ENCODE measurements at places on chromosomes 2 and 18.

- DNase-seq: no peak
These were observed 162.0 kb upstream of the NRP2 start for GRCh38 chr2:205520311-205520710.

GRCh38 chr2:65918760-65919187 lies 486.4 kb upstream of the SPRED2 start:
- no peak for DNase-seq

- no peak for DNase-seq
These were observed 268.2 kb upstream of the FBXO11 start for GRCh38 chr2:48174503-48174902.

DNA sequence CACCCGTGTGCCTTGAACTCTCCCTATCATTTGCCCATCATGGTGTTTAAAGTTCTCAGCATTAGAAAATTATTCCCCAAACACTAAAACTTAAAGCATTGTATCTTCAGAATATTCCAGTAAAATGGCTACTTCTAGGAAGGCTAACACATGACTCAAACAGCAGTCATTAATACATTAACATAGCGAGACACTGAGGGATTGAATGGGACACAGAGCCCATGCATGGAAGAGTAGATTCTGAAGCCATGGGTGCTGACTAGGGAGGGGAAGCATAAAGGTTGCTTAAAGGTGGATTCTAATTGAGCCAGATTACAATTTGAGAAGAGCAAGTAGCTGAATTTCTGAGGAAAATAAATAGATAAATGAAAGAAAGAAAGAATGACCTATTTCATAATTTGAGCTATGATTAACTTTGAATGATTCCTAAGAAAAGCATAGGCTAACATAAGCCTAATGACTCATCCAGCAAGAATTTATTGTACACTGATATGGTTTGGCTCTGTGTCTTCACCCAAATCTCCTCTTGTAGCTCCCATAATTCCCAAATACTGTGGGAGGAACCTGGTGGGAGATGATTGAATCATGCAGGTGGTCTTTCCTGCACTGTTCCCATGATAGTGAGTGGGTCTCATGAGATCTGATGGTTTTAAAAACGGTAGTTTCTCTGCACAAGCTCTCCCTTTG lies 79.8 kb upstream of the PIK3C3 start:
- DNase-seq: no peak

DNA sequence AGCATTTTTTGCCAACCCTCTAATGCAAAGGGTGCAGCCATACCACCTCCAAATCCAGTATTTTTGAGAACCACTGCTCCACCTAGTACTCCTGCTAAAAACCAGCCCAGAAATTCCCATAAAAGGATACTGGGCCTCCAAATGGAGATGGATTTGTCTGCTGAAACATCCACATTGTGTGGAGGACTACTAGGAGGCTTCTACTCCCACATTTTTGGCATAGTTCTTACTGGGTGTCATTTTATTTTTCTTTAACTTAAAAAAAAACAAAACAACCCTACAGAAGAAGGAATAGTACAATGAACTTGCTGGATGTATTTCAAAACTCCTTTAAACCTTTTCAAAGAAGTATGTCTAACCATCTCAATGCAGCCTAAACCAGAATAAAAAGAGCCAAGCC lies 219.2 kb downstream of the SRBD1 start:
- DNase-seq: no peak

- DNase-seq: no peak
These were observed 52.4 kb upstream of the UPP2 start for GRCh38 chr2:158049129-158049855.

GRCh38 chr2:235799281-235799680 lies 305.4 kb downstream of the AGAP1 start:
- no peak for DNase-seq

GRCh38 chr2:45987856-45988255 lies 309.4 kb upstream of the EPAS1 start:
- DNase-seq: no peak

GRCh38 chr18:27959101-27959500 lies 217.8 kb downstream of the CDH2 start:
- DNase-seq: no peak

DNA sequence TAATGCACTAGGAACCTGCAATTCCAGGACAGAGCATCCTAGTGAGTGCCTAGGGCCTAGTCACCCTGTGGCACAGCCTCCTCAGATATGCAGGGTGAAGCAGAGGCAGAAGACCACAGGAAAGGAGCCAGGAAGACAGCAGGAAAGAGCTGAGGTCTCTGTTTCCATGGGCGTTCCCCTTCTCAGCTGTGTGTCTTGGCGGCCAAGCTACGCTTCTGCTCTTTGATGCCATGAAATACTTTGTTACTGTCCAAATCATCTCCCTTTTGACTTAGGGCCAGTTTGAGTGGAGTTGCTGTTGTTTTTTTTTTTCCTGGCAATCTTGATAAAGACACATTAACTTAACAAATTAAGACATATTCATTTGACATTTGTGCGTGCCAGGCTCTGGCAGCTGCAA lies 67.3 kb downstream of the APOB start:
- DNase-seq: no peak

GRCh38 chr2:176794392-176794791 lies 418.2 kb upstream of the HNRNPA3 start:
- no peak for DNase-seq

DNA sequence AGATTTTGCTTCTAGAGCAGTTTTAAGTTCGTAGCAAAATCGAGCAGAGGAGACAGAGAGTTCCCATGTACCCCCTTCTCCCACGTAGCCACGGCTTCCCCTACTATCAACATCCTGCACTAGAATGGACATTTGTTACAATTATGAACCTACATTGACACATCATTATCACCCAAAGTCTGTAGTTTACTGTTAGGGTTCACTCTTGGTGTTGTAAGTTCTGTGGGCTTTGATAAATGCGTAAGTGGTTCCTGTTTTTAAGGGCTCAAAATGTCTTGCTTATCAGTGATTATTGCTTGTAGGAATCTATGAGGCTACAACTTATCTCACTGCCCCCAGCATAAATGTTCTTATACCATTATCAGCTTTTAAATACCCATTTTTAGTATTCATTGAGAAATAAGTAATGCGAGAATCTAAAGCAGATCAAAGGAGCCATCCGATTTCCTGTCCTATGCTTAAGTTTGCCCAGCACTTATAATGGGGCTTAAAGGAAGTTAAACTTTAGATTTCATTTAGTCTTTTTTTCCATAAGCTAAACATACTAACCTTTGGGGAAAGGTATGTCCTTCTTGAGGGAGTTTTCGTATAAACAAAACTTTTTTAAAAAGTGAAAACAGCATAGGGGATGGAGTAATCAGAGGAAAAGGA lies 118.7 kb downstream of the HAUS1 start:
- no peak for DNase-seq

- DNase-seq: no peak
These were observed 48.6 kb downstream of the SPRED2 start for GRCh38 chr2:65383541-65384488.

- DNase-seq: no peak
These were observed 697.0 kb upstream of the ID2 start for GRCh38 chr2:7984693-7985353.

DNA sequence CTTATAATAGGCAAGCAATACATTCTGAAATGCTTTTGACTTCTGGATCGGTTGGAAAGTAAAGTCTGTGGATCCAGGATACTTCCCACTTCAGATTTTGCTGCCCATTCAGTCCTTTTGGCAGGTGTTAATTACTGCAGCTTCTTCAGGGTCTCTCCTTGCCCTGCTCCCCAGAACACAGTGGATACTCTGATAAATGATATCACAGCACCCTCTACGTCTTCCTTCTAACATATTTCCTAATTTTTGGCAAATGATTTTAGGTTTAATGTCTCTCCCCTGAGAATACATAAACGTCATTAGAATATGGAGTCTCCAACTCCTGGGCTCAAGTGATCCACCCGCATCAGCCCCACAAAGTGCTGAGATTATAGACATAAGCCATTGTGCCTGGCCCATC lies 249.8 kb downstream of the NYAP2 start:
- DNase-seq: no peak

GRCh38 chr2:75087736-75088135 lies 111.6 kb downstream of the TACR1 start:
- no peak for DNase-seq

GRCh38 chr2:157182834-157183396 lies 74.6 kb upstream of the GALNT5 start:
- DNase-seq: peak; percentile 73

- DNase-seq: no peak
These were observed 576.5 kb downstream of the NRXN1 start for GRCh38 chr2:50455351-50455939.

GRCh38 chr2:12819721-12820120 lies 103.0 kb downstream of the TRIB2 start:
- no peak for DNase-seq

DNA sequence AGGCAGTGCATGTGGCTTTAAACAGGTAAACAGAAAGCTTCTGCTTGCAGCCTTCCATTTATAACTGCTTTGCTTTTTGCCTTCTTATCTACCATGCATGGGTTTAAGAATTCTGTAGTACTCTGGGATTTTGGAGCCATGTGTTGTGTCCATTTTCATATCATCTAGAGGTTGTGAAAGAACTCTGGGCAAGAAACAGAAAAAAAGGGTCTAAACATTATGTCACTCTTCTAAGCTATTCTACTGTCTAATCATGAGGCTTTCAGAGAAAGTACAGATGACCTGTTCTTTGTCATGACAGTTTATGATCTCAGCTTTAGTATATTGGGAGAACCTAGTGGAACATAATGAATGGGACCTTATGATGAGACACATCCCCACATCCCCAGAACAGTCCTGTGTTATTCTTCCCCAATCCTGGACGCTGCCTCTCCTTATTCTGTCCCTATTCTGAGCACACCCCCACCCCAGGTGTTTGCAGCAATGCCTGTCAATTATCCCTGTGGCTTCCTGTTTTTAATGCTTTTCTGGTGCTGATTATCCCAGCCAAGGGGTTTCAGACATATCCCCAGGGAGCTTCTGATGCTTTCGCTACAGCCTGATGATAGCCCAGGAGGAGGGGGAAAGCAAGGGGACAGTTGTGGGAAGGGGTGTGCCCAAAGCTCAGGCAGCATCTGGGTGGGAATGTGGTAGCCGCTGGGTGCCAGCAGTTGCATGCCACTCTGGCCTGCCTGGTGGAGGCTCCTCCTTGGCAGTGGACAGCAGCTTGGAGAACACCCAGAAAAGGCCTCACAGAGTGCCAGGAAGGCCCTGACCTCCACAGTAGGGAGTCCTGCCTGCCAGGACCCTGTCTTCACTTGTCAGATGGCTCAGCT lies 169.5 kb upstream of the MAP3K20 start:
- DNase-seq: no peak

DNA sequence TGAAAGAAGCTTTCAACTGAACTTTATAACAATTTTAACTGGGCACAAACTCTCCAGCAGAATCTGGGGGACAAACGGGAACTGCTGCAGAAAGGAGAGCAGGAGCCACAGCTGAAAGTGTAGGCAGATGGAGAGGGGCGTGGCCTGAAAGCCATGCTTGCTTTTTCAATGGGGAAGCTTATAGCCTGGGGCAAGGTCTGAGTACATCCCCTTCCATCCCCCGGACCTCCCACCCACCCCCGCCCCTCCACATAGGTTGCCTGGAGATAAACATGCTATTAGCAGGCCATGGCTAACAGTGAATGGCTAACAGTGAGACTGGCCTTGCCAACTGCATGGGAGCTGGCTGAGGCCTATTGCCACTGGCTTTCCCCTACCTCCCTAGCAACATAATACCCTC lies 317.9 kb upstream of the TANK start:
- no peak for DNase-seq

DNA sequence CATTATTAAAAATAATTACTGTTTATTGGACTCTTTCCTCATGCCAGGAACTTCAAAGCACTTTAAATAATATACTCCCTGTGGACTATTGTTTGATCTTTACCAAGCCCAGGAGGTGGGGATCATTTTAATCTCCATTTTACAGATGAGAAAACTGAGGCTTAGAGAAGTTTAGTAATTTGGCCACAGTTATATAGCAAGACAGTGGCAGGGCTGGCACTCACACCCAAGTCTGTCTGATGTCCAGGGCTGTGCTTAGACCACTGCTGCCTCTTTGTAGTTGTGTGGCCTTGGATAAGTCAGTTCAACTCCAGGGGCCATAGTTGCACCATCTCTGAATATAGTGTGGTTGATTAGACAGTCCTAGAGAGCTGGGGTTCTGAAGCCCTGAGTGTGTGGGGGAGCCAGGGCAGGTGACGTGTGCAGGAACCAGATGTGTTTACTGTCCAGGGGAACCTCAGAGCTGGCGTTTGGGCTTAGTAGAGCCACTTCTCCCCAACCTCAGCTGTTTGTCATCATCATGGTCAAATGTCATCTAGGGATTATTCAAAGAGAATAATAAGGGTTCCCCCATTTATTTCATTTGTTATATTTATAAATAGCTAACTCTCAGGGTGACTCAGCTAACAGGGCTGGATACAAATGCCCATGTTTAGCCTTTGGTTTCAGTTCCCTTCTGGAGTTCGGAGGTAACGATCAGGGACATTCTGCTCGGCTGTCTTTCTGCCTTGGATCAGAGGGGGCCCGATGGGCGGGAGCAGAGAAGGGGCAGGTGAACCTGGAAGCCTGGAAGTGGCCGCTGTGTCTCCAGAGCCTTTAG lies 68.0 kb downstream of the BOLA3 start:
- DNase-seq: no peak

- DNase-seq: no peak
These were observed 4.0 kb upstream of the RND3 start for GRCh38 chr2:150491430-150491829.

- no peak for DNase-seq
These were observed at the start of gene SPIRE1 for GRCh38 chr18:12657684-12658425. TSS of gene SPIRE1 (minus strand) at chr18:12658107. CDS start at chr18:12657866, 241 bp downstream.
